ENCODE measurements at places on chromosomes 7 and 10.

- DNase-seq, result peak; percentile 74
These were observed 975 bp downstream of the GLCCI1 start for GRCh38 chr7:7969306-7970236.

DNA sequence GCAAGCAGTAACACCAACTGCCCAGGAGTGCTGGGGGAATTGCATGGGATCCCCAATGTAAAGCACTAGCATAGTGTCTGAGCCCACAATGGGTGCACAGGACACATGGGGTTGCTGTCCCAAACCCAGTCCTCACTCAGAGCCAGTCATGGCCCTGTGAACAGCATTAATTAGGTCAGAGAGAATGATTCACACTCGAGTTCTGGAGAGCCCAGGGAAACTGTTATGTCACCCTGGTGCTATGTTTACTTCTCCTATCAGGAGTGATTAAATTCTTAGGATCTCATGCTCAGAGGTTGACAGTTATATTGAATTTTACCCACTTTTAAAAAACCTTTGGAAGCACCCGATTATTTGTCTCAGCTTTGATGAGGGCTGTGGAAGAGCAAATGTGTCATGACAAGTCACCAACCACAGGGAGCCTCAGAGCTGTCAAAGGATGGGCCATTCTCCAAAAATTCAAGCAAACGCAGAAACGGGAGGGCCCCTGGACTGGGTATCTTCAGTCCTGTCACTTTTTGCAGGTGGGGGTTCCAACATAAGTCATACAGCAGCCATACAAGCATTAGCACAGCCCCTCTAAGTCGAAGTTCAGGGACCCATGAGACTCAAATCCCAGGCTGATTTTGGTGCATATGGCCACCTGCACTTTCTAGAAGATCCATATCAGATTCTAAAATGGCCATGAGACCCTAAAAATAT lies 1.3 kb upstream of the RASSF4 start:
- DNase-seq, result no peak

- no peak for DNase-seq
These were observed 419.8 kb downstream of the GRID1 start for GRCh38 chr10:85946713-85947326.

DNA sequence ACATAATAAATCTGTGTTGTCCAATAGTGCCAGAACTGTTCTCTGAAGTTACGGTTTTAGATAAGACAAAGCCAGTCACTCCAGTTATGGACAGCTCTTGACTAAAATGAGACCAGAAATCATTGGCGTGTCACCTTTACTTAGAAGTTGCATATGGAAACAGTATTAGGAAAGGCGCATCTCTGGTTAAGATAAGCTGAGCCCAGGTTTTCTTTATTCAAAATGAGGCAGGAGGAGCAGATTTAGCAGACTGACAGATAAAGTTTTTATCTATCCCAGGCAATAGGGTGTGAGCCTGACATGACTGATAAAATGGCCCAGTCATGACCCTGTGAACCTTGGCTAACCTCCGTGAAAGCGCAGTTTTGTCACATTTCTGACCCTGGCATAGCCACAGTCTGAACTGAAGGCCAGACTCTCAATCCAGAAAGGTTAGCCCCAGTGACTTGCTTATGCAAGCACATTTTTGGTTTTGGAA lies 4.2 kb downstream of the CYP26A1 start:
- DNase-seq, result no peak

DNA sequence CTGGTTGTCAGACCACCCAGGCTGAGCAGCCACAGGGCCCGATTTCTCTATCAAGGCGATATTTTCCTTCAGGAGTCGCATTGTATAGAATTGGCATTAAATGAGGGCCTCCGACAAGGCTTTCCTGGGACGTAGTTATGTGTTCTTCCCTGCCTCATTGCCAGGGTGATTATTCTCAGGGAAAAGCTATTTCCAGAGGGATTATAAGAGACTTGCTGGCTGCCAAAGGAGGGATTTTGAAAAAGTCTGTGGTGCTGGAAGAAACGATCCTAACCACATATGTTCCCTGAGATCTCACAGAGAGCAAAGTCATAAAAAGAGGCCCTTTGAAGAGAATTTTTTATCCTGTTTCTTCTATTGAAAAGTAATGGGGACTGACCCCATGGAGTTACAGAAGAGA lies 27.7 kb upstream of the SDHAF3 start:
- no peak for DNase-seq

DNA sequence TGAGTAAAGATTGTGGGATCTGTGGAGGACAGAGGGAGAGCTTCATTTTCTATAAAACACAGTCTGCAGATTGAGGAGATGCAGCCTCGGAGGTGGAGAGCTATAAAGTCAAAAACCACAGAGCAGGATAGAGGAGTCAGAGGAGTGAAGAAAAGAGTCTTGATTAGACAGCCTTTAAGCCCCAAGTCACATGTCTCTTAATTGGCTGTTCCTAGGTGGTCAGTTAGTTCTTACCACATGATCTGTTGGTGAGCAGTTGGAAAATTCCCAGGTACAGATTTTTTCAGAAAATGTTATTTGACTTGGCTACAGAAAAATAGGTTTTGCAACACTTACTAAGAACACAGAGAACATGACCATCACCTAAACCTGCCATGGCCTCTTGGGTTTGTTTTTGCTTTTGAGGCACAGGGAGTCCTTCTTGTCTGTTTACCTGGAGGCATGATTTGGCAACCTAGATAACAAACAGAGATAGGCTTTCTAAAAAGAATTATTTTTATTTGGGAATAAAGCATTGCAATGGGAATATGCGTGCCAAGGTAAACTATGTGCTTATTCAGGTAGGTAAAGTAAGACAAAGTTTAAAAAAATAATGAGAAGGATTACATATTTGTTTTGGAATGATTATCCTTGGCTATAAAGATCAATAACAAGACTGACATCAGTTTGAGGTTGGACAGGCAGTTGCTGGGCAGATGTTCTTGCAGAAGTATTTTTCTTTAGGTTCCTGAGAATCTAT lies 604 bp upstream of the CYP3A43 start:
- no peak for DNase-seq

- no peak for DNase-seq
These were observed 154.9 kb downstream of the SDK1 start for GRCh38 chr7:3455806-3456595.

DNA sequence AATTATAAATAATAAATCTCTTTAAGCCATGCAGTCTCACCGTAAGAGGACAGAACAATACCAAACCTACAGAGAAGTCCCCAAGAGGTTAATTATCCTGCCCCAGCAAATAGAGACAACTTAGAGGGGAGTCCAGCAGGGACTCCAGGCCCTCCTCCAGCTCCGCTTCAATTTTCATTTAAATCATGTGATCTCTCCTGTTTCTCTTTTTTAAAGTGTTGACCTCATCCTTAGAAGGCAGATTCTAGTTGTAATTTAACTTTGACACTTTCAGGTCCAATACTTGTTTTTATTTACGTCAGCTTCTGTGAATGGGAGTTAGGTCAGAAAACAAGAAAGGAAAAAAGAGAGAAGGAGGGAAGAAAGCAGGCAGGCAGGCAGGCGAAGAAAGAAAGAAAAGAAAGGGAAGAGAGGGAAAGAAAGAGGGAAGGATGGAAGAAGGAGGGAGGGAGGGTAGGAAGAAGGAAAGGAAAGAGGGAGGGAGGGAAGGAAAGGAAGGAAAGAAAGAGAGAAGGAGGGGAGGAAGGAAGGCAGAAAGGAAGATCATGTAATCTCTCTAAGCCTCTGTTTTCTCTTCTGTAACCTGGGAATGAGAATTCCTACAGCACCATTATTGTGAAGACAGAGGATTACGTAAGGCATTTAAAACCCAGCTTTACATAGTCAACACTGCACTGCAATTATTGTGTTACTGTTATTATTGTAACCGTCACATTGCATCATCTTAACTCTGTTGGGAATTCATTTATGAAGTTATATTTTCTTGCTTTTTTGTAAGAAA lies 227.7 kb downstream of the SKIDA1 start:
- DNase-seq, result peak; percentile 33

GRCh38 chr10:74262856-74263255 lies 111.8 kb downstream of the ADK start:
- DNase-seq, result no peak

DNA sequence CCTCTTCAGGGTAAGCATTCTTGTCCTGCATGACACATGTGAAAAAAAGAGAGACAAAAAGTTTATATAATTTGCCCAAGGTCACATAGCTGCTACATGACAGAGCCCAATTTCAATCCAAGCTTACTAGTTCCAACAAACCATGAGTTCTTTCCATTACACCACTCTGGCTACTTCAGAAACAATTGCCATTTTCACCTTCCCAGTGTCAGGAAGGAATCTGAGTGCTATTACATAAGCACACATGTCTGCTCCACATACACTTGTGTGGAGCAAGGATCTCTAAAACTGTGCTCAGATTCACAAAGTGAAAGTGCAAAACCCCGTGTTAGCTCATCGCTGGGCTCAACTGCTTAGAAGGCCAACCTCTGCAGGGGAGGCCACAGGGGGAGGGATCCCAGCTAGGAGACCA lies 356.2 kb upstream of the NFE2L3 start:
- DNase-seq, result no peak

DNA sequence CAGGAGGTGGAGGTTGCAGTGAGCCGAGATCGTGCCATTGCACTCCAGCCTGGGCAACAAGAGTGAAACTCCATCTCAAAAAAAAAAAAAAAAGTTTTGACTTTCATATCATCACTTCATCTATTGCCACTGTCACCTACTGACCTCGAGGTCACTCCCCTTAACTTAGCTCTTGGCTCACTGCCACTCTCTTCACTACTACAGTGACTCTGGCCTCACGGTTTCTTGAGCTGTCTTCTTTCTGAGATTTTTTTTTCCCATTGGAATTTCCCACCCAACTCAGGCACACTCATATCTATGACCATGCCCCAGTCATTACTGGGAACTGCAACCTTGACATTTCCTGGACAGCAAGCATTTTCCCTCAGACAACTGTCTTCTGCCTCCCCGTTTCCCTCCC lies 42.6 kb upstream of the C7orf33 start:
- DNase-seq, result no peak

DNA sequence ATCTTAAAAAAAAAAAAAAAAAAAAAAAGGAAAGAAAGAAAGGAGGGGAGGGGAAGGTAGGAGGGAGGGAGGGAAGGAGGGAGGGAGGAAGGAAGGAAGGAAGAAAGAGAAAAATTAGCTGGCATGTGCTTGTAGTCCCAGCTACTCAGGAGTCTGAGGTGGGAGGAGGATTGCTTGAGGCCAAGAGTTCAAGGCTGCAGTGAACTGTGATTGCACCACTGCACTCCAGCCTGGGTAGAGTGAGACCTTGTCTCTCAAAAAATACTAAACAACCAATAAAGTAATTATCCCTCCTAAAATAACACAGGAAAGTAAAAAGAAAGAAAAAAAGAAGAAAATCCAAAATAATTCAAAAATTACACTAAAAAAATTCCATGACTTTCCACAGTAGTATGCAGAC lies 13.8 kb upstream of the NRF1 start:
- DNase-seq, result no peak

DNA sequence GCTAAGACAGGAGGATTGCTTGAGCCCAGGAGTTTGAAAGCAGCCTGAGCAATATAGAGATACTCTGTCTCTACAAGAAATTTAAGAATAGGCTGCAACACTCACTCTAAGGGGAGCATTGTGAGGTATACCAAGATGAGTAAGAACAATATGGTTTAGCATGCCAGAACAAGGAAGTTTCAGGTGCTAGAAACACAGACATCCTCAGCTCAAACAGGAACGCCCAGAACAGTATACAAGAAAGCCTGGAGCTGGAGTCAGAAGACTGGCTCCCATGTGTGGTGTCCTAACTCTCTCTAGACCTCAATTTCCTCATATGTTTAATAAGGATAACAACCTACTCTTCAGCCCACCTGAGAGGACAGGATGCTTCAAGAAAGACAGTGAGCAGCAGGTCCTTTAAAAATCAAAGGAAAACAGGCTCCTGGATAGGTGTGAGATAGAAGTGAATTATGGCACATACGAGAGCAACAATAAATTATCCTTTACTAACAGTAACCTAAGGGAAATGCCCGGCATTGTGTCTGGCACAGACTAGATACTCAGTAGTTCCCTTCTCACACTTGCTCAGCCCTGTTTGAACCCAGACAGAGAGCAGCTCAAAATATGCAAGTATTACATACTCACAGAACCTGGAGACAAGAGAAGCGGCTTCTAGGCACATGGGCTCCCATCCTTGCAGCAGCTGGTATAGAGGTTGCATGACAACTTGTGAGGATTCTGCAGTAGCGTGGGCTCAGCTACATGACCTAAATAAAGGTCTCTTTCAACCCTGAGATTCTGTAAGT lies 45.4 kb downstream of the KAT6B start:
- DNase-seq, result no peak

DNA sequence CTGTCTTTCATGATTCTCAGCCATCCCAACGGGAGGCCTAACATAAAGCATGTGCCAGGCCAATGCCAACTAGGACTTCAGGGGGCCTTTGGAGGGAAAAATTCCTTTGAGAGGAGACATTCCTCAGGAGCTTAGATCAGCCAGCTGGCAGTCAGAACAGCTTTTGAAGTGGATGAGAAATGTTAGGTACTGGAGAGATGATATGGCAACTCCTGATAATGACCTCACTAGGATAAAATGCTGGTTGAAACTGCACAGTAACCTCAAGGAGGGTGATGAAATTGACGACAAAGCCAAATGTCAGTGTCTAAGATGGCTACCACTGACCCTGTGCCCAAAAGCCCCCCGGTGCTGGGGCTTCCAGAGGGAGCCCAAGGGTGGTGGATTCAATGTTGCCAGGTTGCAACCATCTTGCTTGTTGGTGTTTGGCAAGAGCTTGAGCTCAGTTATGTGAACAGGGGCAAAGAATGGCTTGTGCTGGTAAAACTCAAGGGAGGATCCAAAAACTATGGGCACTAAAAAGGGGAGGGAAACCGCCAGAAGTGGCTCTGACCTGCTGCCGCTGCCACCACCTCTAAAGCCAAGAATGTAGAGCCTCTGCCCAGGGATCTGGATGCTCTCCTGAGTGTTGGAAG lies 121.2 kb downstream of the UBE2H start:
- DNase-seq, result peak; percentile 47

Data from lung (tissue), 17 donors.